ENCODE measurements at places on chromosomes 1 and 21.

DNA sequence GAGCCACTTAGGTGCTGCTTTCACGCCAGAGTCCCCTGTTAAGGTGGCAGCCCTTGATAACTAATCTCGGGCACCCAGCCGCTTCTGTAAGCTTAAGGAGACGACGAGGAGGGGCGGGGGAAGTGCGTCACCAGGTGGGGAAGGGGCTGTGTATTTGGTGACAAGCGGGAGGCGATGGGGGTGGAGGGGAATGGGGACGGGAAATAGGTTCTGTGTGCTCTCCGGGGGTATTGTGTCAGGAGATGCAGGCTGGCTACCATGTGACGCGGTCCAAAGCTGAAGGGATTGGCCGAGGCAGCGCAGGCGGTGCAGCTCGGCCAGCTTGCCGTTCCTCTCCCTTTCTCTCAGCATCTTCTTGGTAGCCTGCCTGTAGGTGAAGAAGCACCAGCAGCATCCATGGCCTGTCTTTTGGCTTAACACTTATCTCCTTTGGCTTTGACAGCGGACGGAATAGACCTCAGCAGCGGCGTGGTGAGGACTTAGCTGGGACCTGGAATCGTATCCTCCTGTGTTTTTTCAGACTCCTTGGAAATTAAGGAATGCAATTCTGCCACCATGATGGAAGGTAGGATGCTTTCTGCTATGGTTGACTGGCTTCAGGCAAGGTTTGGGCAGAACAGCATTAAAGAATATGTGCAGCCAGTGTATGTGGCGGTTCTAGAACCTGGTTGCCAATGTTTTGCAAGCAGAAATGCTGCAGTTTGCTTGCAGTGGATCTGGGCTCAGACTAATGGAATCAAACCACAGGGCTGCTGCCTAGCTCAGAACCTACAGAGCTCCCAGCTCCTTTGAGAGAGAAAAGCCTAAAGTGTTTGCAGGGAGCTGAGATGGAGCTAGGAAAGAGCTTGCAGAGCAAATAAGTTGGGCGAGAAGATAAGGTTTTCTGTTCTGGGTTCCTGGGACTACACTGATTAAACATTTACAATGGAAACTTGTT, at the start of gene SGIP1:
Gene SGIP1 (plus strand): TSS at position 350 of the 937 bp plus-strand sequence. CDS start 206 bp downstream, at position 556.
- DNase-seq: peak; percentile 74

- DNase-seq: no peak
Observed at GRCh38 chr1:17618558-17619247, 79.2 kb downstream of the ARHGEF10L start.

DNA sequence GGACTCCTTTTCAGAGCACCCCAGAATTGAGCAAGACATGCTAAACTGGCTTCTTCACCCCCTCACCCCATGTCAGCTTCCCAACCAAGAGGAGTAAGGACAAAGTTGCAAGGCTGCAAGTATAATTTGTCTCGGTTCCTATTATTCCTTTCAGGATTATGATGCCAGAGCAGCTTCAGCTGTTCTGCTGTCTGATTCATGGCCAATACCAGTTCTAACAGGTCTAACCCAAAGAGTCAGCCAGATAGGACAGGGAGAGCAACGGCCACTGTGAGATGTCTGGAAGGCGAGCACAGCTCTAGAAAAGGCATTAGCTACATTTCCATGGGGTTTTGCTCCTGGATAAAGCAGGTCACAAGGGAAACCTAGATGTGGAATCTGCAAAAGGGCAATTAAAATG, 53.3 kb upstream of the HOOK1 start:
- DNase-seq: no peak

DNA sequence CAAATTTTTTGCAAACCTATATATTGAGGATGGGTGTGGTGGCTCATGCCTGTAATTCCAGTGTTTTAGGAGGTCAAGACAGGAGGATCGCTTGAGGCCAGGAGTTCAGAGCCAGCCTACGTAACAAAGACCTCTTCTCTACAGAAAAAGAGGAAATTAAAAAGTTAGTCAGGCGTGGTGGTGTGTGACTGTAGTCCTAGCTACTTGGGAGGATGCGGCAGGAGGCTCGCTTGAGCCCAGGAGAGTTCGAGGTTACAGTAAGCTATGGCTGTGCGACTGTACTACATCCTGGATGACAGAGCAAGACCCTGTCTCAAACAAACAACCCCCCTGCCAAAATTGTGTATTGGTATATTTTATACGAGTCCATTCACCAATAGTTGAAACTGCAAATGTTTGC, 589.7 kb downstream of the DPYD start:
- DNase-seq: no peak

GRCh38 chr1:233569636-233570035, 44.3 kb upstream of the KCNK1 start:
- DNase-seq: peak; percentile 15

DNA sequence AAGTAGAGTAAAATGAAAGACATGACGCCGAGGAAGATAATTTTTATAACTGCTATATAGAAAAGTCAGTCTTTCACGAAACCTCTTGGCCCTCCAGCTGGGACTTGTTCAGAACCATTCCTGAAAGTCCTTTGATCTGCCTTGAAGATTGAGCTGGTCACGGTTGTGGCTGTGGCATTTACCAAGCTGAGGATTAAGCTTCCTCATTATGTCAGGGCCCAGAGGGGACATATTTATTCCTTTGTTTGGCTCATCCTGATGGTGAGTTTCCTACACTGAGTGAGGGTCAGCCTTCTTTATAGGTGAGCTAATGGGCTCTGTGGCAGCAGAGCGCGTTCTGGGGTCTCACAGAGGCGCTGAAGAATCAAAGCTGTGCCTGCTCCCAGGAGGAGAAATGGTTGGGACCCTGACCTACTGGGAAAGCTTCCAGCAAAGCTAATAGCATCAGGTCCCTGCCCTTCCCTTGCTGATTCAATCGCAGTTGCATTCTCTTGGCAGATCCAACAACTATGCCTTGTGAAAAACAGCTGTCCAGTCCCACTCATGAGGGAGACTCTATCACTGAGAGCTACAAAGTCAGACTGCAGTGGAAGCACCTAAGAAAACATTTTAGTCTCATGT, 43.2 kb upstream of the PBX1 start:
- DNase-seq: no peak

DNA sequence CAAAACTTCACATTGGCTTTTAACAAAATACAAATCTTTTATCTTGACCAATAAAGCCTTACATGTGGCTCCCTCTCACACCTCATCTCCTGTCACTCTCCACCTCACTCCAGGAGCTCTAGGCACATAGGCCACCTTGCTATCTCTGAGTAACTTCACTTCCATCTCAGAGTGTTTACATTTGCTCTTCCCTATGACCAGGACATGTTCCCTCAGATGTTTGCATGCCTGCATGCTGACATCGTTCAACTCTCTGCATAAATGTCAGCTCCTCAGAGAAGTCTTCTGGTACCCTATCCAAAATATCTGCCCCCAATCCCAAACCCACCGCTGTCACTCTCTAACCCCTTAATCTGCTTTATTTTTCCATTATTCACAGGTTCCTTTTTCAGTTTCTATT, 110.9 kb downstream of the TOMM20 start:
- DNase-seq: peak; percentile 44

DNA sequence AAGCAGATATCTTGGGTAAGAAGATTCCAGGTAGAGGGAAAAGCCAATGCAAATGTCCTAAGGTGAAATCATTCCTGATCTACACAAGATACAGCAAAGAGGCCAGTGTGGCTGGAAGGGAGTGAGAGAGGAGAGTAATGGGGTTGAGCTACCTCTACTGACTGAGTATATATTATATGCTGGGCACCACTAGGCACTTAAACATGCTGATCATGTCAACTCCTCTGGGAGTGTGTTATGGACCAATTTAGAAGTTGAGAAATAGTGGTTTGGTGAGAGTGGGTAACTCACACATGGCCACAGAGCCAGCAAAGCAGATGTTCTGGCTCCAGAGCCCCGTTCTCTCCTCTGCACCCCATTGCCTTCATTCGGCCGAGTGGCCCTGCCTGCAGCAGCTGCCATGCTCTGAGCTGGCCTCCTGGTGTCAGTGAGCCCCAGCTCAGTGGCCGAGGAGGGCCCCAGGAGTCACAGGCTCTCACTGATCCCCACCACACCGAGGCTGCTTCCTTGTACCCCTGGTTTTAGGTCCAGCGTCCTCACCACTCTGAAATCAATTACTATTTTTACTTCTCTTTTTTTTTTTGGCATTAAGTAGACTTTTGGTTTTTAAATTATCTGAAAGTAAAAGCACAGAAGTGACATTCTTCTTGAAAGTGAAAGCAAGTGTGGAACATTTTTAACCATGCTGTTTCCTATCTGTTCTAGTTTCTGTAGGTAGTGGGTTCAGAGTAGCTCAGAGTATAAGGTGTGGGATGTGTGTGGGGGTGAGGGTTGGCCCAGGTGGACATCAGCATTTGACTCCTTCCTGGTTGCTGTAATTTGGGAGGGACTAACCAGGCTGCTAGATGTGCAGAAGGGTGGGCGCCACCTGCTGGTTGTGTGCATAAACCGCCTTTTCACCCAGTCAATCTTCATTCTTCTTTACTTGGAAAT, 45.8 kb upstream of the CRNN start:
- peak; percentile 18 for DNase-seq

DNA sequence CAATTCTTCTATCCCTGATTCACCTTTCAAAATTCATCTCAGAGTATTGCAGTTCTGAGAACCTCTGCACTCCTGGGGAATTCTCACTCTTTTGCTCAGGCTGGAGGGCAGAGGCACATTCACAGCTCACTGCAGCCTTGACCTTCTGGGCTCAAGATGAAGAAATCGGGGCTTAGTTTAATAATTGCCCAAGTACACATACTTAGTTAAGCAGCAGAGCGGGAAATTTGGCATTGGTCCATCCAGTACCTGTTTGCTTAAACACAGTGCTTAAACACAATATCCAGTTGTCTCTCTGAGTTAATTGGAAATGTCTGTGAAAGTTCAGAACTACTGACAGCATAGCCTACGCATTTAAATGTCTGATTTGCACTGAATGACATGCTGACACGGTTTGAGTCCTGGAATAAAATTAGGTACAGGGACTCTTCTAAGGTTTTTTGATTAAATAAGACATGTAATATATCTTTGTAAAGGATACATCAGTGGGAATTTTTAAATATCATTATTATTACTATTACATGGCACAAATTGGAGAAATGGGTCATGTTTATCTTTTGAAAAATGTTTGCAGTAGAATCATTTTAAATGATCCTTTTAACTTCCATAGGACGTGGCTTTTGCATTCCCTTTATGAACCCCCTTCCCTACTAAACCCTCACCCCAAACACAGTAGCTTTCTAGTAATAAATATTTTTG, 337.4 kb downstream of the SRGAP2C start:
- DNase-seq: no peak

GRCh38 chr1:54489627-54490250, 58.3 kb upstream of the ACOT11 start:
- DNase-seq: no peak

DNA sequence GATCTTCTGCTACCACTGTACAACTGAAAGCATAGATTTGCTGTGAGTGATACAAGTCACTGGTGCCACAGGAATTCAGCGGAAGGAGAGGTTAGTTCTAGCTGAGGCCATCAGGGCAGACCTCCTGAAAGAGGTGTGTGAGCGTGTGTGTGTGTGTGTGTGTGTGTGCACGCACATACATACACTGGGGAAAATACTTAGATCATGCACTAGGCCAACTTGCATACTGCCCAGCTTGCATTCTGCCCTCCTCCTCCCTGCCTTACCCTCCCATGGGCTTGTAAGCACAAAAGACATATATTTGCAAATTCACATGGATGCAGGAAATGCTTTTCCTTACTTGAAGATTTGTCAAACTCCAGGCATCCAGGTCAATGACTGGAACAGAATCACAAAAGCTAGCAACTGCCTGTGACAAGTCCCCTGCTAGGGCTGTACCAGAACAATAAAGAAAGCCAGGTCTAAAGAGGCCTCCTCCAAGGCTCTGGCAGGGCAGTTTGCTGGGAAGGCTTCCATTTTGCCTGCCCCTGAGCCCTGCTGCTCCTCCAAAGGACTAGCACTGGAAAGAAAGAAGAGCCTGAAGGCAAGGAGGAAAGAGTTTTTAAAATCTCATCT, 23.2 kb downstream of the PLEKHA6 start:
- DNase-seq: no peak

- peak; percentile 46 for DNase-seq
Observed at GRCh38 chr1:47725992-47726855, 271.0 kb downstream of the TRABD2B start.

DNA sequence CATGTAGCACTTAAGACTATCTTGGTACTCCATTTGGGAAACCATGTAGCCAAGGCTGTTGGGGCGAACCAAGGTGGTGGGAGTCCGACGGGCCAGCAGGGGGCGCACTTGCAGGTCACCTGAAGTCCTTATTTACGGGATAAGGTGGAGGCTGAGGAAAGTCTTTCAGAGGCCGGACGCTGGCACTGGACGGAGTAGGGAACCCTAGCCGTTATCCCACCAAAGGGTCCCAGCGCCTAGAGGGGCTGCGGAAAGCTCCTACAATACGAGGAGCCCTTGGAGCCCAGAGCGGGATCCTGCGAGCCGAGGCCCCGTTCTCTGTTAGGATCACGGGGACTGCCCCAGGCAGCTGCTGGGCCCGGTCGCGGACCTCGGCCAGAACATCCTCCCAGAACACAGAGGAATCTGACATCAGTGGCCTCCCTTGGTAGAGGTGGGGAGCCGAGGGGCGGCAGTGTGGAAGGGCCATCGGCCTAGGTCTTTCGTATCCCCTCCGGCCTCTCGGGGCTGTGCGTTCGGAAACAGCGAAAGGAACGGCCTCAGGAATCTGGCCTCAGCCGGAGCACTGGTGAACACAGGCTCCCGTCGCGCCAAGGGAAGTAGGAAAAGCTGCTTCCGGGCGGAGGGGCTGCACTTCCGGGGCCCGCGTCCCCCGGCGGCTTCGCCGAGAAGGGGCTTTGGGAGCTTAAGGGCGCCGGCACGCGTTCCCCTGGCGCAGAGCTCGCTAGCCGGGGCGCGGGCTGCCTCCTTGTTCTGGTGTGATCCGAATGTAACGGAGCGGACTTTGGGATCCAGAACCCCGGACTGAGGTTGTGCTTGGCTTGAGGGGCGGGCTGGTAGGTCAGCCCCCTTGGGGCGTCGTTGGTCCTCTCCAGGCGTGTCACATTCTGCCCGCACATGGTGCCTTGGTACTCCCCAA, 29.9 kb upstream of the RPTN start:
- peak; percentile 44 for DNase-seq

DNA sequence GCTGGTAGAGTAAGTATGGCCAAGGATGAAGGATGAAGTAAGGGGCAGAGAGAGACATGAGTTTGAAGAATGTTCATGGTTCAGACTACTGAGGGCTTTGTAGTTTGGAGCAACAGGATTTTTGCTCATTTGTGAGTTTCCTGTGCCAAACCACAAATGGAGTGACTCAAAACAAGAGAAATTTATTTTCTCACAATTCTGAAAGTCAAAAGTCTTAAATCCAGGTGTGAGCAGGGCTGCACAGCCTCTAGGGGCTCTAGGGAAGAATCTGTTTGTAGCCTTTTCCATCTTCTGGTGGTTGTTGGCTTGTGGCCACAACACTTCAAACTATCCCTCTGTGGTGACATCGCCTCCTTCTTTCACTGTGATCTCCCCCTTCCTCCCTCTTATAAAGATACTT, 58.9 kb downstream of the RHOU start:
- peak; percentile 22 for DNase-seq

- no peak for DNase-seq
Observed at GRCh38 chr1:41509270-41509671, 24.8 kb upstream of the EDN2 start.
